Cortex of kidney (tissue), 1 donor: ENCODE measurements at places on chromosomes 16 and 17.

- DNase-seq: no peak
Observed at GRCh38 chr17:41957031-41957868, 9.3 kb upstream of the CNP start.

GRCh38 chr17:66840061-66840460 lies 5.1 kb downstream of the CACNG5 start:
- DNase-seq: no peak

GRCh38 chr17:43628089-43628650 lies 33.6 kb downstream of the MEOX1 start:
- no peak for DNase-seq

GRCh38 chr16:2974319-2975056 lies 5.3 kb downstream of the PAQR4 start:
- no peak for DNase-seq

GRCh38 chr17:48903401-48903800 lies 4.8 kb upstream of the UBE2Z start:
- DNase-seq: no peak

DNA sequence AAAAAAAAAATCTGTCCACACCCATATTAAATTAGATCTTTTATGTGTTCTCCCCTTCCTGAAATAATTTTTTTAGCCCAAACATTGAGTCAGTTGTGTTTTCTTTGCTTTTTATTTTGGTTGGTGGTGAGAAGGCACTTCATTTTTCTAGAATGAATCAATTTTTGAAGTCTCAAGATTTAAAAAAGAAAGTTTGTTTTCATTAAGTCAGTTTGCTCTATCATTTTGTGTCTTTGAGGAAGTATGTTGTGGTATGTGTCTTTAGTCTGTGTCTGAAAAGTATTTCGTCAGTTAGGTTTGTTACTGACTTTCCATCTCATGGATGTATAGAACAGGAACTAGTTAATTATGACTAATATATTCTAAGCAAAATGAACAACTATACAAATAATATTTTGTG lies 3.8 kb downstream of the IGF2BP1 start:
- DNase-seq: no peak

- no peak for DNase-seq
Observed at GRCh38 chr17:67751101-67752074, 33.7 kb downstream of the NOL11 start.

GRCh38 chr16:6903671-6904070 lies 429.0 kb upstream of the RBFOX1 start:
- DNase-seq: no peak

- no peak for DNase-seq
Observed at GRCh38 chr16:55398762-55399161, 74.8 kb downstream of the IRX6 start.

DNA sequence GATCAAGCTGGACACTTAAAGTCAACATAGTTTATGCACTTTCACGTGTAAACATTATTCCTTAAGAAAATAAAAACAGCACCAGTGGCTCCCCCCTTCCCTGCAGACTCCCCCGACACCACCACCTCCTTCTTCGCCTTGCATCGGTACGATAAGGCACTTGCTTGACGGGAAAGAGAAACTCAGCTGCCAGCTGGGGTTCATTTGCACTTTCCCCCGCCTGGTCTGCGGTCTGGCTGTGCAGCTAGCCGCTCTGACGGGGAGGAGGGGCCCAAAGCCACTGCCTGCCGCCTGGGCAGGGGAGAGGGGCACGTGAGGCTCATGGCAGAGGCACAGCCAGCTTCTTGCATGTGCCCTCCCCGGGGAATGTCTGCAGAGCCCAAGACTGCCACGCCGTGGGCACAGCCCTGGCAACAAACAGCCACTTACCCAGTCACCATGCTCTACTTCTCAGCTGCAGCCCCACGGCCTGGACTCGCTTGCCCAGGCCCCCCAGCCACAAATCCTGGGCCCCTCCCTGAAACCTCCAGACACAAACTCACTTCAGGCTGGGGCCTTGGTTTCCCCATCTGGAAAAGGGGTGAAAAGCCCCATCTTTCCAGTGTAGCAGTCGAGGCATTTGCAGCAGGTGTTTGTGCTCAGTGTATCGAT lies 16.5 kb upstream of the PRM1 start:
- DNase-seq: no peak

DNA sequence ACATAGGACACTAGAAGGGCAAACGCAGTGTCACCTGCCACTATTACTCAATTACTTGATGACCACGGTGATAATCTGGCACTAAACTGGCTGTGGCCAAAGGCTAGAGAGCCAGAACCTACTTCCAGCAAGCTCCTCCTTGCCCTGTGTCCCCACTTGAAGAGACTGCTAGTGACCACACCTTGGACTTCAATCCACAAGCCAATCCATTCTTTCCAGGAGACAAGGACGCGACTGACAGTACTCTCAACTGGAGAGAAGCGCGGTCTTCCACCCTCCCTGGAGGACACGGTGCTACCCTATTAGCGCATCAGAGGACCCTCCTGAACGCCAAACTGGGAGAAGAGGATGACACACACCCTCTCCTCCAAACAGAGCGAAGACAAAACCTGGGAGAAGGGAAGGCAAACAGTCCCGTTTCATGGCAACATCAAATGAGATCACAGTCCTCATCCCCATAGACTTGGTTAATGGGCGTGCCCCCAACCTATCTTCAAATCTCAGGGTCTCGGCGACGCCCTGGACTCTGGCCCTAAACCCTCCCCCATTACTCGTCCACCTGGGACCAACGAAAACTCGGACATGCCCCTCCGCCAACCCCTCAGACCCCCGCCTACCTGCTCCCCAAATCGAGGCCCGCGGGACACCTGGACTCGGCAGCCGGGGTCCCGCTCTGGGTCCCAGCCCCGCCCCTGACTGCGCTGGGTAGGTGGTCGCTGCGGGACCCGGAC lies 508 bp downstream of the FLCN start:
- DNase-seq: no peak

DNA sequence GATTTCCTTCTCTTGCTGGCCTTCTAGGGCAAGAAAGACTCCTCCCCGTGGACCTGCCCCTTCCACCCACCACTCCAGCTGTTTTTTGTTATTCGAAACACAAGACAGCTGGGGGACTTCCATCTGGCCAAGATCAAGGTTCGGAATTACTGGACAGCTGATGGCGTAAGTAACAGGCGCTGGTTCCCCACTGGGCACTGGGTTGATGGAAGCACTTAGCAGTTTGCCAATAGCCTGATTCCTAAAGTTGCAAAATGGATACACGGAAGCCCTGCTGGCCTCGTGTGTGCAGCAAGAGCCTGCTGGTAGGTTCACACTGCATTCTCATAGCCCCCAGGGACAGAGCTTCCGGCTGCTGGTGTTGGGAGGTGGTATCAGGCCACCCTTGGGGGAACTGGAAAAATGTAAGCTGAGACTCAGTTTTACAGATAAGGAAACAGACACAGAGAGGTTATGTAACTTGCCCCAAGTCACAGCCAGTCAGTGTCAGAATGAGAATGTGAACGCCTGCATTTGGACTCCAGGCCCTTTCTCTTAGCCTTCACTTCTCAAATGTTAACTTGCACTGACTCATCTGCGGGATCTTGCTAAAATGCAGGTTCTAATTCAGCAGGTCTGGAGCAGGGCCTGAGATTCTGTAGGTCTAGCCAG lies 171.7 kb downstream of the KATNIP start:
- DNase-seq: no peak

GRCh38 chr16:89476811-89477261 lies 13.5 kb downstream of the ANKRD11 start:
- no peak for DNase-seq

- no peak for DNase-seq
Observed at GRCh38 chr16:1101133-1101532, 5.1 kb upstream of the C1QTNF8 start.

DNA sequence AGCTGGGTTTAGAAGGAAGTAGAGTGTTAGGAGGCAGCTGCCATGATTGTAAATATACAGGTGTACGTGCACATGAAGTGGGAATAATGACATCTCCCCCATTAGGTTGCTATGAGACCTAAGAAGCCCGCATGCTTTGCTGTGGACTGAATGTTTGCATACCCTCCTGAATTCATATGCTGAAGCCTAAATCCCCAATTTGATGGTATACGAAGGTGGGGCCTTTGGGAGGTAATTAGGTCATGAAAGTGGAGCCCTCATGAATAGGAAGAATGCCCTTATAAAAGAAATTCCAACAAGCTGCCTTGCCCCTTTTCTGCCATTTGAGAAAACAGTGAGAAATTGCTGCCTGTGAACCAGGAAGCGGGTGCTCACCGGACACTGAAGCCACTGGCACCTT lies 44.0 kb downstream of the CCDC182 start:
- DNase-seq: no peak

DNA sequence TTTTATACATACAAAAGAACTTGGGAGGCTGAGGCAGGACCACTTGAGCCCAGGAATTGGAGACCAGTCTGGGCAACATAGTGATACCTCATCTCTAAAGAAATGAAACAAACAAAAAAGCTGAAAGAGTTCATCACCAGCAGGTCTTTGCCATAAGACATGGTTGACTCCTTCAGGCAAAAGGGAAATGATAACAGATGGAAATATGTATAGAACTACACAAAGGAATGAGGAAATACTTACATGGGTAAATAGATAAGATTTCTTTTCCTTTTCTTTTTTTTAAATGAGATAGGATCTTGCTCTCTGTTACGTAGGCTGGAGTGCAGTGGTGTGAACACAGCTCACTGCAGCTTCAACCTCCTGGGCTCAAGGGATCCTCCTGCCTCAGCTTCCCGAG lies 165.3 kb downstream of the PARN start:
- no peak for DNase-seq

DNA sequence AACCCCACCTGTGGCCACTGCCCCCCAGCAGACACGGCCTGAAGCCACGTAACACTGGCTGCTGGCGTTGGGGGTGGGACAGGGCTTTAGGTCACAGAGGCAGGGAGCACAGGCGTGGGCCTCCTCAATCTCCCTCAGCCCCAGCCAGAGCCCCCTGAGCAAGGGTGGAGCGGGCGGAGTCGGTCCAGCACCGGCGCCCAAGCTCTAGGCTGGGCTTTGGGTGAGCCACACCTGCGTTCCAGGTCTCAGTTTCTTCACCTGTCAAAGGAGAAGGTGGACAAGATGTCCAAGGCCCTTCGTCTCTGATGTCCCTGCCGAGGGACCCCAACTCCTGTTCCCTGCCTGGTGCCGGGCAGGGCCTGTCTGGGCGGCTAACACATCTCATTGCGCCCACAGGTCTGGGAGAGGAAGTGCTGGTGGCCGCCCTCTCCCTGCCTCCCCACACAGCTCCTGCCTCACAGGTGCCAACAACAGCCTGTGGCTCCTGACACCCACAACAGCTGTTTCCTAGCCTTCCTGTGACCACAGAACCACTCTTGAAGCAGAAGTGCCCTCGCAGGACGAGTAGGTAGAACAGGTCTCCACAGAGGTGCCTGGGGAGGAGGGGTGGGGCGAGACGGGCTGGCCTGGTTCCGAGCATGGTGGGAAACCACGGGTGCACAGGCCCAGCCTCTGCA lies 12.0 kb downstream of the FAM83G start:
- no peak for DNase-seq

DNA sequence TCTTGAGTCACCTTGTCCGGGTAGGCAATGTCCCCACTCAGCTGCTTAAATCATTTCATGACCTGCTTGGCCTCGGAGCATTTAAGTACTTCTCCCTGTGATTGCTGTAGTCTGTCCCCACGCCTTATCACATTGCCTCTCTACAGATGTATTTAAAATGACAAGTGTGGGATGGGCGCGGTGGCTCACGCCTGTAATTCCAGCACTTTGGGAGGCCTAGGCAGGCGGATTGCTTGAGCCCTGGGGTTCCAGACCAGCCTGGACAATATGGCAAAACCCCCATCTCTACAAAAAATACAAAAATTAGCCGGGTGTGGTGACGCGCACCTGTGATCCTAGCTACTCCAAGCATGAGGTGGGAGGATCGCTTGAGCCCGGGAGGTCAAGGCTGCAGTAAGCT lies 1.3 kb upstream of the GJC1 start:
- no peak for DNase-seq

DNA sequence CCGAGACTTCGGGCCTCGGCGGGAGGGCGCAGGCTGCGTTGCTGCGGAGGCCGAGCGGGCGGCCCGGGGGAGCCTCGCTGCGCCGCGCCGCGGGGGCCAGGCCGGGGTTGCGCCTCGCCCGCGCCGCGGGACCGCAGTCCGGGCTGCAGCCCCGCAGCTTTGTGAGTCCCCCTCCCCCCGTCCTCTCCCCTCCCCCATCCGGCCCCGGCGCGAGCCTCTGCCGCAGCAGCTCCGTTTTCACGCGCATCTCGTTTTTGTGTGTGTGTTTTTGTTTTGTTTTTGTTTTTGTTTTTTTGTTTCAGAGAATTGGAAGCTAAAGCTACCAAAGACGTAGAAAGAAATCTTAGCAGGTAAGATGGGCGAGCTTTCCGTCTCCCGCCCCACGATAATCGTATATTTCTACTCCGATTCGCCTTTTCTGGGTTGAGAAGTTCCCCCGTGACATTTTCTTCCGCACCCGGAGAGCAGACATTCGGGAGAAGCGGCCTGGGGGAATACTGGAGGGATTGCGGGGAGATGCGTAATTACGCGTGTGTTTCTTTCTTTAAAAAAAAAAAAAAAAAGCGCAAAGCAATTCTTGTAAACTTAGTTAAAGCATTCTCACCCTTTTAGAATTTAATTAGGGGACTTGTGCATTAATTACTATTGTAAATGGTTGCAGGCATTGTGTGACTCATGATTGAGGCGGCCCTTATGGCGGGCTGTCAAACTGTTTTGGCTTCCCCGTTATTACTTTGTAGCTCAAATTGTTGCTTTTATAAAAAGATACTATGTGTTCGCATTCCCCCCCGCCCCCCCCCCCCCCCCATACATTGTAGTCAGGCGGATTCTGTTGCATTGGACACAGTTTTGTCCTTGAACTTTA lies 732 bp downstream of the TNRC6A start:
- DNase-seq: no peak

DNA sequence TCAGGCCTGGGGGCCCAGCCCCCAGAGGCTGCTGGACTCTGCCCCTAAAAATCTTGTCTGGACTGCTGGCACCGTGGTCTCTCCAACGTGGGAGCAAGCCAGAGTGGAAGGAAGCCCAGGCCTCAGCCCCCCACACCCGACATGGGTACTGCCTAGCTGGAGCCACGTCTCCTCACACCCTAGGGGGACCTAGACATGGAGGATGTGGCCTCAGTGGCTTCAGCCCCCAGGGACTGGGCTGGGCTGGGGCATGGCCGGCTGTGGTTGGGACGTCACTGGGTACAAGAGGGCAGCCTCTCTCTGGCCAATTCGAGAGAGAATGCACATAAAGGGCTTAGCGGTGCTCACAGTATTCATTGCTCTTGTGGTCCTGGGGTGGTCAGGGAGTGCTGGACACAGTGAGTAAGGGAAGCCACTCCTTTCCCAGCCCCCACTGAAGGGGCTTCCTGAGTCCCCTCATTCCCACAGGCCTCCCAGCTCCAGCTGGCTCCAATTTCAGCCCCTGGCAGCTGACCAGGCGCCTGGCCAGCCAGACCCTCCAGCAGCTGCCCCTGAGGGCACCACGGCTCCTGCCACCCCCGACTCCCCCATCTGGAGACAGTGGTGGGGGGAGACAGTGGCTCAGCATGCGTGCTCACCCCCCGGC lies 1.1 kb downstream of the CDH15 start:
- no peak for DNase-seq

DNA sequence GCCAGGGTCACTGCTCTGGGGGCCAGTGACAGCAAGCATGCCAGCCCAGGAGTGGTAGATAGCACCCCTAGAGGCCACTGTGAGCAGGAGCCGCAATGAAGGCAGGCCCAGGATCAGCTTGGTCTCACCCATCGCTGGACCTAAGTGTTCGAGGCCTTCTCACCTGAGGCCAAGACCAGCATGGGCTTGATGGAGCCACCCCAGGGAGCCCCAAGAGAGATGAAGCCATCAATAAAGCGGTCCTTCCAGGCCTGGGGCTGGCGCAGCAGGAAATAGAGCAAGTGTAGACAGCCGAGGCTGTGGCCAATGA lies 1.8 kb downstream of the LCAT start:
- no peak for DNase-seq

- DNase-seq: no peak
Observed at GRCh38 chr17:82775001-82775823, 23.3 kb downstream of the TBCD start.
